ENCODE measurements at places on chromosomes 4 and X. TPM values are rescaled to one million over a fixed set of nuclear protein-coding genes. Genes with fewer than 3 reads are reported as not detected.

- peak; percentile 31 for DNase-seq
These were observed 32.8 kb downstream of the ABCE1 start for GRCh38 chr4:145130788-145131399.

DNA sequence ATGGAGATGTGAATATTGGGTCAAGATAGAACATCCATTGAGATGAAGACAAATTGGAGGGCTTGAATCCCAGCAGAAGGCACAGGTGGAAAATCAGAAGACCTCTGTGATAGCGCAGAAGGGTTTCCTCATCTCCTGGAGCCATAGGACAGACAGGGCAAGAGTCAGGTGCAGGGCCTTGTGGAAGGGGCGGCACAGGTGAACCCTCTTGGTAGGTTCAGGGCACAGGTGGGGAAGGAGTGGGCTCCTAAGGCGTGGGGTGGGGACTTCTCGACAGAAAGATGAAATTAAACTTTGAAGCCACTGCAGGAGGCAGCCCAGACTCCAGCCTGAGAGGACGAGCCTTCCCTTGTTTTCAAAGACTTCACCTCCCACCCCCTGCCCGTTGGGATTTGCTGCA, 9.3 kb upstream of the RGS12 start:
- no peak for DNase-seq

- peak; percentile 54 for DNase-seq
These were observed 6.5 kb downstream of the ZFYVE28 start for GRCh38 chr4:2411786-2412510.

DNA sequence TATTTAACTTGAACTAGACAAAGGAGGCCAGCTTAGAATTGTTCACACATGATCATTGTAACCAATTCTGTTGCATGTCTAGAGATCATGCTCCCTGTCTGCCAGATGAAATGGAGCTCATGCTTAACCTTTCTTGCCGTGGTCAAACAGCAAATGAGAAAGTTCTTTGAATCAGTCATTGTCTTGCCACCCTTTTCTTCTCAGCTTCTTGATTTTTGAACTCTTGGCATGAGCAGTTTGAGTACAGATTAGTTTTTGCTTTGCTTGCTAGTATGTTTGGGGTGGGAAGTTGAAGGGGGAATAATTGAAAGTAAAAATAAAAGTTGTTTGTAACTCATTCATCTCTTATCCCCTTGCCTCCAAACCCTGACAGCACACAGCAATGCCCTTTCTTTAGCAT, 4.7 kb downstream of the MTM1 start:
- DNase-seq = no peak

DNA sequence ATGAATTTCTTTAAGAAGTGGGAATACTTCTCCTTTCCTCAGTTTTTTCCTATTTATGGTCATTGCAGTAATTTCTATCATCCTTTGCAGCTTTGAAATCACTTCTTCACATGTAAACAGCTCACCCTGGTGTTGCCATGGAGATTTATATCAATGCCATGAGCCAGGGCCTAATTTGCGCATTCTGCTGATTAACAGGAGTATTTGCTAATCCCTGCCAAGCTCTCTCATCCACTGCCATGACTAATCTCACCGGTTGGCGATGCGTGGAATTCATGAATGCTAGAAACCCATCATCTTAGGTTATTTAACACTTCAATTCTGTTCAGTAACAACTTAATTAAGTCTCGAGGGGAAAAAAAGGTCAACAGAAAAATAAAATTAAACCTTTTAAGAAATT, 11.8 kb upstream of the FGF13 start:
- no peak for DNase-seq

GRCh38 chrX:143363419-143363818, 153.9 kb downstream of the SPANXN3 start:
- no peak for DNase-seq

DNA sequence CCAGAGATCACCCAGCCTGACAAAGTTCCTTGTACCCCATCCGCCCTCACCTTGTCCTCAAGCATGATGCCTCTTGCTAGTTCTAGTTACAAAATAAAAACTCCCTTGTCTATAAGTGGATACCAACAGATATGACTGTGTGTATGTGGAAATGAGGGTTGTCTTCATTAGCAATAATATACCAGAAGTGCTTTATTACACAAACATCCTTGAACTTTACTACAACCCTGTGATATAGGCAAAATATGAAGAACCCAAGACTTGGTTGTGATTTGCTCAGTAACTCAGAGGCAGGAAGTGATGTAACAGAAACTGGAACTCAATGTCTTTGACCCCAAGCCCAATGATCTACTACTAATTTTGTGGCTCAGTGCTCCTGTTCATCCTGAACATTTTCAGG, 97.6 kb downstream of the AKAP4 start:
- no peak for DNase-seq

GRCh38 chr4:147772459-147772969, 40.6 kb downstream of the ARHGAP10 start:
- no peak for DNase-seq

DNA sequence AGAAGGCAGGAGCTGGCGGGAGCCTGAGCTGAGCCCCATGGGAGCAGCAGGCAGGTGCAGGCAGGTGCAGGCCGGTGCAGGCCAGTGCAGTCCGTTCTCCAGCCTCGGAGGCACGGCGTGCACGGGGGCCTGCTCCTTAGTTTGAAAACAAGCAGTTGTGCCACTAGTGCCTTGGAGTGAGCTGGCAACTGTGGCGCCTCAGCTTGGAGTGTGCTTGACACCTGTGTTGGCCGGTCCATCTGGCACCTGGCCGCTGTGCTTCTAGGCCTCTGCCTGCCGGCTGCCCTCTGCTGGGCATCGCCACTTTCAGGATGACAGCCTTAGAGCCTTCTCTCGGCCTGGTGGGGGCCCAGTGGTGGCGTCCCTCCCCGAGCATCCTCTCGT, 47.9 kb downstream of the RGS12 start:
- DNase-seq = peak; percentile 77

- no peak for DNase-seq
These were observed 167.5 kb downstream of the CDS1 start for GRCh38 chr4:84750260-84750959.

GRCh38 chr4:184583738-184584502, 65.3 kb downstream of the CASP3 start:
- no peak for DNase-seq

The CT45A10 gene
- not detected for total RNA-seq

The CXCL10 gene
- 3.8 TPM for total RNA-seq

The ZNF630 gene
- total RNA-seq = 3.3 TPM
